Stimulated activated CD8-positive, alpha-beta memory T cell treated with anti-CD3 and anti-CD28 coated beads, Interleukin-4, amount 100 ng/mL, for 1 hour (primary cell): ENCODE measurements at places on chromosomes 12 and 14.

DNA sequence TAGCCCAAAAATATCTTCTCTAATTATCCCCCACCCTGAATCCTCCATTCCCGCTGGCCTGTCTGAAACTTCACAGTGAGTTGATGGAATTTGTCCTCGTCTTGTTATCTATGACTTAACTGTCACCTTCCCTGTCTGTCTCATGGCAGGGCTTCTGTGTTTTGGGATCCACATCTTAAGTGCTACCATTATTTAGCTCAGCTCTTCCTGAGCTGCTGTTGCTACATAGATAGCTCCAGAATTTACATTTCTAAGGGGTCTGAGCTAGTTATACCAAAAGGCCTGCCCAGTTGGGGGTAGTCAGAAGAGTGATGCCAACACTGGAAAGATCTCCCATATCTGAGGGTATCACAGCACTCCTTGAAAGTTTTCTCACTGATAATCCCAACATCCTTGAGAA, 57.0 kb upstream of the CDKN3 start:
- no peak for DNase-seq

DNA sequence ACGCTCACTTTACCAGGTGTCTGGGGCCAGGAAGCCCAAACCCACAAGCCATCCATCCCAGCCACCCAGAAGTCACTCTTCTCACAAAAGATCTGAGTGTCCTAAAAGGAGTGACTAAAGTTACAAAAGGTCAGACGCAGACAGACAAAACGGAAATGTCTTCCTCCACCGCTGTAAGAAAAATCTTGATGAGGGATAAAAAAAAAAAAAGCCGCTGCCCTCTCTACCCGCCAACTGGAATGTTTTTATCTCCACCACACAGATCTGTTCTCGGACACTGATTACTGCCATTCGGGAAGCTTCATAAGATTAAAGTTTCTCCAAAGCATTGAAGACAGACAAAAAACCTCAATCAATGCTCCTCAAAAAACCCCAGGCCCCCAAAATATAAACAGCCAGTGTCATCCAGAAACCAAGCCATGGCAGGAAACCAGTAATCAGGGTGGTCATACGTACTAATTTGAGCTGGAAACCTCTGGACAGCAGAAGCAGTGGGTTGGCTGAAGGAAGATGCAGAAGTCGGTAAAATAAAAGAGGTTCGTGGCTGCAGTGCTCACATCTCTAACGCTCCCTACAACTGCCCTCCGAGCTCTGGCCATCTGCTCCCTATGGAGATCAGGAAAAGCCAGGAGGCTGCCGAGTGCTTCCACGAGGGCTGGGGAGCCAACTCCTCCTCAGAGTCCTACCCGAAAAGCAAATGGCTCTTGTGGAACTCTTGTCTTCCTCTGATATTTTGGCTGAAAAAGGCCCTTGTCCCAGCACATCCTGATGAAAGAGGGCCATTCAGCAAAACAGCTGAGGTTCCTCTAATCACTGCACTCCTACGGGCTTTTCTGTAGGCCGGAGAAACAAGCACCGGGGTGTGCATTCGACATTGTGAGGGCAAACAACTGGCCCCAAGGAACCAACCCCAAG, 30.3 kb downstream of the SSH1 start:
- DNase-seq, result no peak

DNA sequence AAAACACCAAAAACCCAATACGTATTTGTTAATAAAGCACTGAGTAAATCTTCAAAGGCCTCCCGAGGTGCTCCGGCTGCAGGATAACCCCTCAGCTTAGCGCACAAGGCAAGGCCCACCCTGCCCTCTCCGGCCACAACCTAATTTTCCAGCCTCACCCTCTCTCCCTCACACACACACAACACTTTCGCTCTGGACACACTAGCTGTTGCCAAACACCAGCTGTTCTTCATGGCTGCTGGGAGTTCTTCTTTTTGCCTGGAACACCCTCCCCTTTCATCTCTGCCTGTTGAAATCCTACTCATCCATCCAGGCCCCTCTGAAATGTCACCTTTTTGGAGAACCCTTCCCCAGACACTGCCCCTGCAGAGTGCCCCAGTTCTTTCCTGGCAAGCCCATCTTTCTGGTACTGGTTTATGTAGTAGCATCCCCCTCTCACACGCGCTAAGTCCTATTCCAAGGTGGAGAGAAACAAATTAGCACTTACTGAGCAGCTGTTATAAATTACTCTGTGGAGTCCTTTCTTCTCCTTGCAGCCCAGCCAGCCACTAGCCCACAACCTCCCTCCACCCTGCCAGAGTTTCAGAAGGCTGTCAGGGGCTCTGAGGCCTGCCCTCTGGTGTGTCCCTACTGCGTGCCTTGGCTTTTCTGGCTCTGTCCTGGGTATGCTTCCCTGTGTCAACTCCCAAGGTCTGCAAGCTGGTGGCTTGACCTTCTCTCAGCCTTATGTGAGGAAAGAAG, 805 bp upstream of the CRACR2A start:
- DNase-seq, result no peak

- no peak for DNase-seq
Observed at GRCh38 chr12:24270464-24270863, 321.0 kb upstream of the SOX5 start.

DNA sequence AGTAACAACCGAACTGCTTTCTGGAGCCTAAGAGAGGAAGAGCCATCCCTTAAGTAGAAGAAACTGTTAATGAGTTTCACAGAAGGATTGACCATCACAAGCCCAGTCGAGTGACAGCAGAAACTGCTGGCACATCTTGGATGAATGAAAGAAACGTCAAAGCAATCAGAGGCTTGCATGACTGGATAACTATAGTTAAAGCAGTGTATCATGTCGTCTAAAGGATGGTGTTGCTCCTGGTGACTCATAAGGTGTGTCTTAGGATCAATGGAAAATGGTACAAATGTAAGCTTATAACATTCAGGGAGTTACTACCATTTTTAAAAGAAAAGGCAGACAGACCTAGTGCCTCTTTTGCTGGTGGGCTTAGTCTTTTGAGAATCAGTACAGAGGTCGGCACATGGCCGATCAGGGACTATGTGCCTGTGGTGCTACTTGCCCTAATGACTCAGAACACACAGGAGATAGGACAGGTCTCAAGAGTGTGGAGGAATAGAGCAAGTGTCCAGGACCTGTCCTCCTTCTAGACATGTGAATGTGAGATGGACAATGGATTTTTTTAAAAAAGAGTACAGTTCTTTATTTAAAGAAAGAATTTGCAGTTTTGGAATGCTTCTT, 55.7 kb downstream of the TMX1 start:
- no peak for DNase-seq

DNA sequence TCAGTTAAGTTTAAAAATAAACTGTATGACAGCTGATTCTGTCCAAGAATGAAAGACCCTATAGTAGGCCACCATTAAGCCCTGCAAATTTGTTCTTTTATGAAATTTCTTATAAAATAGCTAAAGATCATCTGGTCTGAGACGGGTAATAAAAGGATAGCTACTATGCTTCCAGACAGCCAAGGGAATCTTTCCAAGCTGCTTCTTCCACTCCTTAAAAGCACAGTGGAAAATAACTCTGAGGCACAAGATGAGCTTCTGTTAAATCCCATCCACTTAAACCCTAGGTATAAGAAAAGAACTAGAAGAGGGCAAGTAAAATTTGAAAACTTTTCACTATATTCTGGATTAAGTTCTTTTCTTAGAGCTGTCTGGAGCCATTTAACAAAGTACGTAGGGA, 194.3 kb downstream of the CAPZA3 start:
- no peak for DNase-seq
